Stimulated activated CD8-positive, alpha-beta memory T cell treated with anti-CD3 and anti-CD28 coated beads, Interleukin-2, amount 100 ng/mL, for 48 hours (primary cell): ENCODE measurements at places on chromosomes 12 and 14.

- no peak for DNase-seq
These were observed 8.2 kb downstream of the HIF1A start for GRCh38 chr14:61703342-61704129.

GRCh38 chr12:4322726-4323125 lies 1.7 kb downstream of the TIGAR start:
- DNase-seq = no peak

DNA sequence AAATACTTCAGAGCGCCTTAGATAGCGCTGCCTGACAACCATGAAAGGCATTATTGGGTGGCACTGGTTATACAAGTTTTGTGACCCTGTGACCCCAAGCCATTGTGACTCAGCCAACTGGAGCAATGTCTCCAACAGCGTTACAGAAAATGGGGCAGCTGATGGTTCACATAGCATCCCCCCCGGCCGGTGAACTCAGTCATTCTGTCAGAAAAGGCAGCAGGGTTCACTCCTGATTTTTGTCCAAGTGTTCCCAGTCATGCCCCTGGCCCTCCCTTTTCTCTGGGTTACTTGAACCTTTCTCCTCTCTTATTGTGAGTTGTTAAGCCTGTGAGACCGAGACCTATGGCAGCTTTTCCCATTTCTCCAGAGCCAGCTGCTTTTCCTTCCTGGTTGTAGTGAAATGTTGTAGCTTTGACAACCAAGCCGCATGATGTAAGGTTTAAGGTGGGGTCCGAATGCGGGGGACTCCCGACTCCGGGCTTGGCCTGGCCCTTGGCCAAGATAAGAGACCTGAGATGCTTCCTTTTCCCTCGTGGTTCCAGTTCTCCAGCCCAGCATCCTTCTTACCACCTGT lies 22.0 kb downstream of the CD9 start:
- no peak for DNase-seq

- no peak for DNase-seq
These were observed 227.1 kb downstream of the C12orf50 start for GRCh38 chr12:87801860-87802720.

DNA sequence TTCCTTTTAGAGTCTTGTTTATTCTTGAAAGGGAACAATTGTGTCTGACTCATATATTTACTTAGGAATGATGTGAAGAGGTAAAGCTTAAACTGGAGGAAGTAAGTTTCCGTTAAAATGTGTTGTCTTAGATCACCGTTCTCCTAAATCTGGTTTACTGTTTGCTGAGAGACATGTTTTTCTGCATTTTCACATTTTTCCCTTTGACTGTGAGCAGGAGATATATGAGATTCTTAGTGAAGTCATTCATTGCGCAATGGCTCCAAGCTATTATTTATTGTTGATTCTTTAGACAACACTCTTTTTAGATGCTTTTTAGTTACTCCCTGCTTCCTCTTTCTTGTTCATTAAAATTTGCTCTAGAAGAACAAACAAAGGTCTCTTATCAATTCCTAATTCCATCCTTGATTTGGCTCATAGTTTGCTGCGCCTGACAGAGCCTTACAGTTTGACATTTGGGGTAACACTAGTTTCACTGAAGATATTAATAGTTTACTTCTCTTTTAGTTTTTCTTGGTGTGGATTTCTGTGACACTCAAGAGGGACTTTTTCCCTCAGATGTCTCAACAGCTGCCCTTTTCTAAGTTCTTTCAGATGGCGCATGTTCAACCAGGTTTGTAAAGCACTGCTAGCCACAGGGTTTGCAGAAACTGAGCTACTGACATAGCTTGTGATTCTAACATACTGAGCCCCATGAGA lies 11.4 kb downstream of the CLECL1 start:
- no peak for DNase-seq

DNA sequence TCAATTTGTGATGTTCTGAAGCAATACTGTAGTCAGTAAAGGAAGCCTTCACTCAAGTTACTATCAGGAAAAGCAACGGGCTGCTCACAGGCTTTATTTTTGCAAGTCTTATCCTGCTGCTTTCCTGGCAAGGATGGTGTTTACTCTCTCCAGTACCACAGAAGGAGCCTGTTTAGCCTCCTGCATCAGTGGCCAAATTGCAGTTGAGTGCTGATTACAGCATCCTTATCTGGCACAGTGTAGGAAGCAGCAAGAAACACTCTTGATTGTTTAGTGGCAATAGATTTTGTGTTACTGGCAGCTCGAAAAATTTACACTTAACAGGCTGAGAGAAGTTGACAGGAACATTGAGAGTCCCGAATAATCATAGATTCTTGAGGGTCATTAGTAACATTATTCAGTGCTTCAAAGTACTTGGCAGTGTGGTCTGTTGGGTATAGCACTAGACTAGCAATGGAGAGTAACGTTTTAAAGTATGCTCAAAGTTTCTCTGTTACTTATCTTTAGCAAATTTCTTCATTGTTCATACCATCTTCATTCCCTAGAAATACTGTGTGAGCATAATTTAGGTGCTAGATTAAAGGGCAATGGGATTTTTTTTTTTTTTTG lies 11.7 kb downstream of the TULP3 start:
- no peak for DNase-seq

GRCh38 chr12:125566-125965 lies 59.0 kb downstream of the IQSEC3 start:
- no peak for DNase-seq

DNA sequence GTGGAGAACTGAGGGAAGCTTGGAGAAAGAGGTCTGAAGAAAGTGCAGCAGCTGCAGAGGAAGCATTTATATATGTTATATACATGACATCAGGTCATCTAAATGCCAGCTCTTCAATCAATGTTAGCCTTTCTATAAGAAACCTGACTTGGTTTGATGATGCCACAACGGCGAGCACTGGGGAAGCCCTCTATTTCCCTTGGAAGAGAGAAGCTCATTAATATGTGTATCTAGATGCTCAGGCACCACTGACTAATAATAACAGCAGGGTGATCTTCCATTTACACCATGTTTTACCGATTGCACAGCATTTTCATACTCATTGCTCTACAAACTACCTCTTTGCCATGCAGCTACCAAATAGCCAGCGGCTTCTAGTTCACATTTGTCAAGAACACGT lies 811 bp downstream of the ACYP1 start:
- no peak for DNase-seq

GRCh38 chr12:56205445-56205844 lies 16.2 kb upstream of the SMARCC2 start:
- no peak for DNase-seq

GRCh38 chr14:72781561-72782508 lies 112.1 kb downstream of the DPF3 start:
- DNase-seq = no peak

DNA sequence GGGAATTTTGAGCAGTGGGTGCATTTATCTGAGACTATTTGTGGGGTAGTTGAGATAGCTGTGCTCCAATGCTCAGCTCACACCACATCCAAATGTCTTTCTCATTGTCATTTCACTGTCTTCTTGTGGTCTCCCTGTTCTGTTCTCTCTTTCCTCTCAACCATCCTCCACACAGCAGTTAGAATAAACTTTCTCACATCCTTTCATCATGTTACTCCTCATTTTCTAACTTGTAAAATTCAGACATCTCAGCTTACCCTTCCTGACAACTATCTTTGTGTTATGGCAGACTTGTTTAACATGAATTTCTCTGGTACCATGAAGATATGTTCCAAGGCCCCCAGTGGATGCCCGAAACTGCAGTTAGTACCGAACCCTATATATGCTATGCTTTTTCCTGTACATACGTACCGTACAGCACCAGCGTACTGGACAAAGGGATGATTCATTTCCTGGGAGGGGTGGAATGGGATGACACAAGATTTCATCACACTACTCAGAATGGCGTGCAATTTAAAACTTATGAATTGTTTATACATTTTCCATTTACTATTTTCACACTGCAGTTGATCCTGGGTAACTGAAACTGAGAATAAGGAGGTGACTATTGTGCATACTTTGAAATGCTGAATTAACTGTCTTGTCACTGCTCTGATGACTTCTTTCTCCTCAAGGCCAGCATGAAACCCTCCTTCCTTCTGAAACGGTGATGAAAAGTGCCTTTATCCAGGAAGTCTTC lies 177.1 kb upstream of the SLC38A2 start:
- no peak for DNase-seq

GRCh38 chr14:90678420-90678819 lies 137.8 kb downstream of the TTC7B start:
- DNase-seq = no peak

DNA sequence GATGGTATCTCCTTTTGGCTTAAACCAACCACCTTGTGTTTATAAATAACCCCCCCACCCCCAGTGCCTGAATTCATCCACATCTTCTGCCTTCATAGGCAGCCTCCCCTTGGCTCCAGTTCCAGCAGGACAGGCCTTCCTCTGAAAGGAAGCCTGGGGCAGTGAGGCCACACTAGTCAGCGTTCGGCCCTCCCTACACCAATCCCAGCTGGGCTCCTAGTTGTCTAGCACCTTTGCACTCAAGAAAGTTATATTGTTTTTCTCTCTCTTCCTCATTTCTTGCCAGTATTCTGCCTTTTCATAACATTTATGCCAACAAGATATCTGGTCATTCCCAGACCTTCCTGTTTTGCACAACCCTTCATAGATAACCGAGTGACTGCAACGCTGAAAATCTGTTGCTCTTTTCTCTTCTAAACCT lies 73.1 kb upstream of the ACTN1 start:
- DNase-seq = no peak

- DNase-seq = no peak
These were observed 233.3 kb upstream of the EGLN3 start for GRCh38 chr14:34184126-34184525.

DNA sequence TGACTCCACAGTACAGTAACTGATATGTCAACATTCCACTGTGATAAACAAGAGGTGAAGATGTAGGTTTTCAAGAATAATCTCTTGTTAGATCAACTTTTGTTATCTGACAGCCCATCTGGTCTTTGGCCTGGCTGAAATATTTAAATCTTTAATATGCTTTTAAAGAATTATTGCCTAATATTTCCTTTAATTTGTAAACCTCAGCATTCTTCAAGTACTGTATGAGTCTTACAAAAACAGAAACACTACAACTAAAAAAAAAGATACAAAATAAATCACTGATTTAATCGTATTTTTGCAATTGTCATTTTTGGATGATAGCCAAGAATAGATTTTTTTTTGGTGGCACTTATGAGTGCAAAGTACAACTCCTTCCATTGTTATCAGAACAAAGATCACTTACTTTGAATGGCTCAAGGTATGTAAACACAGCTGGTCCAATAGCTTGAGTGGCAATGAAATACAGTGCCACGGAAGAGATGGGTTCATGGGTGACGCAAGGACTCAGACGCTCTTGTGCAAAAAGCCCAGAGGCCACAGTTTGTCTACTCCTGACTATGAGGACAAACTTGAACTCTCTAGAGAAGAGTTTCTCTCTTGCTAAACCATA lies 109.5 kb downstream of the PAX9 start:
- no peak for DNase-seq

DNA sequence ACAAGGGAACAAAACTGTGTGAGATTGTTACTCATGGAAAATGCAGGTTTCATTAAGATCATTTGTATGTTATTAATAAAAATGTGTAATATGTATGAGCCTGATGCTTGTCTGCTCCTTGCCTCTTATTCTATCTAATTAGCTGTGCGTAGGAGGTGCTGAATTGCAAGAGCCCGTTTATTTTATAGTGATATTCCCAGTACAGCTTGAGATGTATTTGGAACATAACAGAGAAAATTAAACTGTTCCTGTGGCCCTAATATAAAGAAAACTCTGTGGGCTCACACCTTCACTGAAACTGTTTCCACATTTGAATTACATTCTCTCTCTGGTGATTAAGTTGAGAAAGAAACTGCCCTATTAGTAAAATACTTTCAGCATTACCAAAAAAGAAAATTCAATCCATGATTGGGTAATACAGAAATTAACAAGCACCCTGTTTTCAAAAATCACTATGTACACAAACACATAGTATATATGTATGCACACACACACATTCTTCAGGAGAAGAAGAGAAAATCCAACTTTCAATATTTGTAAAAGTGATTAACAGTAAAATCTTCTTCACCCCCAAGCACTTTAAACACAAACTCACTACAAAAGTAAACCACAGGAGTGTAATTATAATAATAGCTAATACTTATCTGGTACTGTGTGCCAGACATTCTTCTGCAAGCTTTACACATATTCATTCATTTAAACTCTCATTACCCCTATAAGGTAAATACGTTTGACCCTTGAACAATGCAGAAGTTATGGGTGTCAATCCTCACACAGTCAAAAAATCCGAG lies 233.2 kb downstream of the PHLDA1 start:
- no peak for DNase-seq

- DNase-seq = no peak
These were observed 20.1 kb upstream of the TMED10 start for GRCh38 chr14:75196468-75196867.

GRCh38 chr12:132398386-132398991 lies 69.1 kb upstream of the GALNT9 start:
- no peak for DNase-seq

- no peak for DNase-seq
These were observed 61.4 kb downstream of the SLC16A7 start for GRCh38 chr12:59657266-59657665.

- no peak for DNase-seq
These were observed 32.0 kb downstream of the RTL1 start for GRCh38 chr14:100871234-100872186.

GRCh38 chr12:44114906-44115305 lies 279.0 kb downstream of the TMEM117 start:
- DNase-seq = no peak

GRCh38 chr14:79693935-79694334 lies 517.4 kb downstream of the DIO2 start:
- no peak for DNase-seq

DNA sequence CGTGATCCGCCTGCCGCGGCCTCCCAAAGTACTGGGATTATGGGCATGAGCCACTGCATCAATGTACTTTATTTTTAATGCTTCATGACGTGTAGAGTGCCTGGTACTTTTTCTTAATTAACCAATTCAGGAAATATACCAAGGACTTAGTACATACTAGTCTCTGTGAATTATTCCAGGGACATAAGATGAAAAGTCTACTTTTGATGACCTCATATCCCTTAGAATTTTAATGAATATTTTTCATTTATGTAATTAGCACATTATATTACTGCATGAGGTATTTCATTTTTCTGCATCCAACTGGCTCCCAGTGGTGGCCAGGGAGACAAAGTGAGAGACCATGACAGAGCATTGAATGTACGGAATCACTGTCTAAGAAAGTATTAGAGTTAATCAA lies 577.7 kb upstream of the NOVA1 start:
- no peak for DNase-seq

DNA sequence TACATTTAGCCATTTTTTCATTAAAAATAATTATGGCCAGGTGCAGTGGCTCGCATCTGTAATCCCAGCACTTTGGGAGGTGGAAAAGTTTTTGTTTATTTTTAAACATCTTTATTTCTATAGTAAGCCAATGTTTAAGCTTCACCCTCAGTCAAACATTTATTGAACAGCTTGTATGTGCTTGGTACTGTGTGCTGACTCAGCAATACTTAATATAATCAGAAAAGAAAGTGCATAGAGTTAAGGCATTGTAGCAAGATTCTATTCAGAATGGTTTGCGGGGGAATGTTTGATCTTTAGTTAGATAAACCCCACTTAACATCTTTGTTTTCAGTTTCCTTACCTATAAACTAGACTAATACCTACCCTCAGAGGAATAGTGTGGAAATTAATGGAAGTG lies 11.1 kb downstream of the ACTR6 start:
- DNase-seq = no peak

- DNase-seq = no peak
These were observed 175.1 kb upstream of the GZMB start for GRCh38 chr14:24809135-24809534.
